CD4-positive, alpha-beta T cell treated with Interleukin-17A for 1 hour (primary cell): ENCODE measurements at places on chromosomes 7 and 10.

DNA sequence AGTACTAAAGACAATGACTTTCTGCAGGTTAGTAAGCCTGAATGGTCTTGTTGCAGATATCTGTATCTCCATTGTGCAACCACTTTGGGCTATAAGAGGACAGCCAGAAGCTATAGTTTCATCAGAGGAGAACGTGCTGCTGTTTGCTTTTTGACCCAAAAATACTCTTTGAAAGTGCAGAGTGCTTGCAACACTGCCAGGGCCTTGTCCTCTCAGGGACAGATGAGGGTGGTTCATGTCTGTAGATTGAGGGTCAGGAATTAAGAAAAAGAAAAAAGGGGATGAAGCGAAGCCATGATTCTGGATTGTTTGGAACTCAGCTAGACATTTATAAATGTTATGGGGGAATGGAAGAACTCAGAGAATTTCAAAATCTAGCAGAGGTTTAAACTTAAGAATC lies 212.5 kb downstream of the SEC23IP start:
- no peak for DNase-seq

DNA sequence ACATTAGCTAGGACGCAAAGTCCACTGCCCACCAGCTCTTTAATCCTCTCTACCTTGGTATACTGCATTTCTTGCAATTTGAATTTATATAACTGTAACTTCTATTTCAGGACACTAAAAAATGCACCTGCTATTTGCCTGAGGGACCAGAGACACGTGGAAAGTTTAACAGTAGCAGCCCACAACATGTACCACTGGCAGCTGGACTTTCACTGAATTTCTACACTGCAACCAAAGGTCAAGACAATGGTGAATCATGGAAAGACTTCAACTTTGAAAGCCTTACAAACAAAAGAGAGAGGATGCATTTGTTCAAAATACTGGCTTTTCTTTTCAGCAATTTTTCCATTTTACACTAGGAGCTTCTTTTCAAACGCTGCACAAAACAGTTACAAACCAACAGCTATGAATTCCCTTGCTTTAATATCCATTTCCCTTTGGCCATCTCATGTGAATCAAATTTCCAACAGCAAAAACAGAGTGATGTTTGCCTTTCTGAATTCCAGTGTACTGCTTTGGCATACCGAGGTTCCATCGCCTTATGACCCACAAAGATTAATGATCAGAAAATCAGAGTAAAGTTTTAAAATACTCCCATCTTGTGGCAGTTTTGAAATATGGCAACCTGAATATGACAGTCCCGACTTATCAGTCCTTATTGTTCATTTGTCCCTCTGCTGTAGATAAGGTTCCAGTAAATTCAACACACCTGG lies 29.9 kb upstream of the HNRNPH3 start:
- DNase-seq: peak; percentile 43

DNA sequence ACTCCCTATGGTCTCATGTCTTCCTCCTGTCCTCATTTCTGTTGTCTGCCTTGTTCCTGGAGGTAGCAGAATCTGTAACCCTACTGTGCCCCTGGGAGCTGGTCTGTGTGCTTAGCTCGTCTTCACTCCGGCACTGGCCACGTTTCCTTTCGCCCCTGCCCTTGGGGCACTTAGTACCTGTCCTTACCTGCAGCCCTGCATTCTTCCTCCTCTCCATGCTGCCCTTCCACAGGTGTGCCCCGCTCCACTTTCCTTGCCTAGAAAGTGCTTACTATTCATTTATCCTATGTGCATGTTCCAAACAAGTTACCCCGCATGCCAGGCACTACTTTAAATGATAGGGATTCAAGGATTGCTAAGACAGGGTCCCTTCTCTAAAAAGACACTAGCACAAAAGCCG lies 199.9 kb upstream of the ZMIZ1 start:
- DNase-seq: no peak

GRCh38 chr10:47282005-47282656 lies 17.9 kb upstream of the GDF10 start:
- no peak for DNase-seq

DNA sequence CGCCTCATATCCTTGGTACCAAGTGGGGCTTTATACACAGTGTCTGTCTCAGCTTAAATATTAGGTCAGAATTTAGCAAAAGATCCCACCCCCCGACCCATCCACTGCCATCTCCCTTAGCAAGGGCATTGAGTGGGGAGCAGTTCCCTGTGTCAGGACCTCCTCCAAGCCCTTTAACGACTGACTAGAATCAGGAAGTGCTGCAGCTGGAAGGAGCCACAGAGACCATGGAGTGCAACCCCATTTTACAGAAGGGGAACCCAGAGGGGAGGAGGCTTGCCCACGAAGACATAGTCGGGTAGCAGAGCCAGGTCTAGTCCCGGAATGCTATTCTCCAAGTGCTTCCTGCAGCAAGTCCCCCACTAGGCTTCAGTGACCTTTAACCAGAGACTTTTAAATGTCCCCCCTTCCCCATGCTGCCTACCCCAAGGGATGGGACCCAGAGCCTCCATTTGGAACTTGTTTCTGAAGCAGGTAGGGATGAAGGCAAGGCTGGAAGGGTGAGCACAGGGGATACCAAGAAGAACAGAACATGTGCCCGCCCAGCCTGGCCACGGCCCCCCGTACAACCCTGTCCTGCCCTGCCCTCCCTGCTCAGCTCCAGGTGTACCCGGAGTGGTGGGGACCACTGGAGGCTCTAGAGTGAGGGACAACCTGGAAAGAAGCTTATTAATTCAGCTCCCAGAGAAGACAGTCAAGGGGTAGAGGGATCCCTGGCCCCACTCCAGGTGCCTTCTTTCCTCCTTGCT lies 41.3 kb downstream of the C10orf105 start:
- no peak for DNase-seq

DNA sequence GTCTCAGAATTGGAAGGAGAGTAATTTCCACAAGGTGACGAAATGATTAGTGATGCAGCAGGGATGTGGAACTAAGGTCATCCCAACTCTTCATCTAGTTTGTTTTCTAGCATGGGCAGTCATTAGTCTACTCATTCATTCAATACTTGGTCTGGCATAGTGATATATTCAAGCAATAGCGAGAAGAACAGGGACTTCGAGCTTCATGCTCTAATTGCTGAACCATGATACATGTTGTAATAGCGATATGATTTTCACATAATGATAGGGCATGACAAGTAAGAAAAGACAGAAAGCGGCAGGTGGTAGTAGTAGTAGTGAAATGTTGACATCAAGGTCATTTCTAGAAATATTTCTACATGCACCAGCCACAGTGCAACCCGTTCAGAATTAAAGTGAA lies 652.1 kb downstream of the PHTF2 start:
- no peak for DNase-seq

DNA sequence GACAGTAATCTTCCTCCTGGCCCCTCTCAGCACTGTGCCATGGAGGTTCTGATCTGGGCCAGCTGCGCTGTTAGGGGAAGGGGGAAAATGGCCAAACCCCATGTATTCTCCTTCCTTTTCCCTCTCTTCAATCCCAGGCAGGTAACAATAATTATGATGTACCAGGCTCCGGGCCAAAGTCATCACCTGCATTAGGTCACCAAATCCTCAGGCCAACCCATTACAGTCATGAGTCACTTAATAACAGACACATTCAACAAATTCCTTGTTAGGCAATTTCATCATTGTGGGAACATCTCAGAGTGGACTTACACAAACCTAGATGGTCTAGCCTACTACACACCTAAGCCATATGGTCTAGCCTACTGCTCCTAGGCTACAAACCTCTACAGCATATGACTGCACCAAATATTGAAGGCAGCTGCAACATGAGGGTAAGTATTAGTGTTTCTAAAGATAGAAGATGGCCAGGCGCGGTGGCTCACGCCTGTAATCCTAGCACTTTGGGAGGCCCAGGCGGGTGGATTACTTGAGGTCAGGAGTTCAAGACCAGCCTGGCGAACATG lies 2.2 kb upstream of the HSPB1 start:
- no peak for DNase-seq

DNA sequence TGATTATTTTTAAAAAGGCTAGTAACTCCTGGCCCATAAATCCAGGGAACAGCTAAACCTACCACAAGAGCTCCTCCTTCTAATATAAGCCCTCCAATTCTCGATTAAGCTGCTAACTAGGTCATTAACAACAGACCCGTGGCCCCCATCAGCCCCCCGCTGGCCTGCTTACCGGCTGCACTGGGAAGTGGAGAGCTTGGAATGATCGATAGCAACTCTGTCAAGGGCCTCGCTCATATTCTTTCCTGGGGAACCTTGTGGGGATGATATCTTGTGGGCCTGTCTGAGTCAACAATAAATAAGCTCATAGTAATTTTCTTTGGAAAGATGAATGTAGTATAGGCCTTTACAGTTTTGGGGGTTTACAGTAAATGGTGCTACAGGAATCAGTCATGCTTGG lies 353.5 kb downstream of the TCERG1L start:
- no peak for DNase-seq

DNA sequence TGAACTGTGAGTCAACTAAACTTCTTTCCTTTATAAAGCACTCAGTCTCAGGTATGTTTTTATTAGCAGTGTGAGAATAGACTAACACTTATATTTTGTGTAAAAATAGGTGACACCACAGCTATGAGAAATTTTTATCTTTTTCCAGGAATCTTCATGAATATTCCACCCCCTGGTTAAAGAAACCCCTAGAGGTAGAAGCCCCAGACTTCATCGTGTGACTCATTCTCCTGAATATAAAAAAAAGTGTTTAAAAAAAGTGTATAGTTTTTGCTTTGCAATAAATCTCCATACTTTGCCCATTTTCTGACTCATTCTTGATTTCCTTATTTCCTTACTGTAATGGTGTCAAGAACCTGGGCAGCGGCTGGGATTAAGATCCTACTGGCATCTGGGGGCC lies 667.6 kb upstream of the CELF2 start:
- no peak for DNase-seq

- DNase-seq: peak; percentile 24
Observed at GRCh38 chr10:61765176-61766087, 102.7 kb downstream of the CABCOCO1 start.

DNA sequence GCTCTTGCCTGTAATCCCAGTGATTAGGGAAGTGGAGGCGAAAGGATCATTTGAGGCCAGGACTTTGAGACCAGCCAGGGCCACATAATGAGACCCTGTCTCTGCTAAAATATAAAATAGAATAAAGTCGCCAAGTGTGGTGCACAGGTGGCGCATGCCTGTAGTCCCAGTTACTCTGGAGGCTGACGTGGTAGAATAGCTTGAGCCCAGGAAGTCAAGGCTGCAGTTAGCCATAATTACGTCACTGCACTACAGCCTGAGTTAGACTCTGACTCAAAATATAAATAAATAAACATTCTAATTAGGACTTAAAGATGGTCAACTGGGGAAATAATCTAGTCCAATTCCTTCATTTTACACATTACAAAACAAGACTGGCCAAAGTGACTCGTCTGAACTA lies 768 bp downstream of the CHCHD2 start:
- peak; percentile 59 for DNase-seq

DNA sequence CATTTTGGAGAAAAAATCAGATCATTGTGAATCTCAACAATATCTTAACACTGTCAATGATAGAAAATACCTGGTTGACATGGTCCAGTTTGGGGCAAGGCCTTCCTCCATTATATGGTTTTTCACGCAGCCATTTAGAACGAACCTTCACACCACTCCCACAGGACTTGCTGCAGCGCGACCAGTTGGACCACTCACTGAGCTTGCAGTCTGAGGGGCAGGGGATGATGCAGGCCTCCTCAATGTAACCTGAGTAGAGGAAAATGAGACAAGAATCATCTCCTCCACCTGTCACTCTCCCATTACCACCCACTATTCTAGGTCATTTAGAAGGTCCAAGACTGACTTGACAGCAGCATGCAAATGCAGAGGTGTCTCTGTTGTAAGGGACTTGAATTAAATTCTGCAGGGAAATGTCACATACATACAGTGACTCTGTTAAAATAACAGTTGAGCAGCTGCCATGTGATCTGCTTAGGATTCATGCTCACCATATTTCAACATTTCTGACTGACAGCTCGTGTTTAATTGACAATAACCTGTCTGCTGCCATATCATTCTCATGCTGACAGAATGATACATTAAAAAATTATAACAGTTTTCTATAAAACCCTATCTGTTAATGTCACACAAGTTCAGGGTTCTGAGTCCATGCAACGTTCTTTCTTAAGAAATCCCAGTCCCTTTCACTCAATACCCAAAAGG lies 403.0 kb downstream of the THSD7A start:
- DNase-seq: no peak

GRCh38 chr10:26446258-26446657 lies 8.1 kb downstream of the APBB1IP start:
- DNase-seq: peak; percentile 30

DNA sequence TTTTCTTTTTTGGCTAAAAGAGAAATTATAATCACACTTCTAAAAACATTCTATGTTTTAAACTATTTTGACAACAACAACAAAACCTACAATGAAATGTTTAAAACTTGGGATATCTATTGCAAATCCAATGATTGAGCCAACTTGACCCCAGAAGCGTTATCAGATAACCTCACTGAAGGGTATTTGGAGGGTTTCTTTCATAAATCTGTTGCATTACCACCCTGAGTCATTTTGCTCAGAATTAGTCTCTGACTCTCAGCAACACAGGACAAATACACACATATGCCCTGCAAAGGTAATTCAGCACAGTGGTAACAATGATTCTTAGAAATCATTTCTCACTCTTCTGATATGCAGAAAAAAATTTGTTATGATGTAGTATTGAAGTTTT lies 2.3 kb upstream of the COL1A2 start:
- no peak for DNase-seq

GRCh38 chr10:103278862-103279298 lies 1.9 kb downstream of the INA start:
- peak; percentile 14 for DNase-seq

- no peak for DNase-seq
Observed at GRCh38 chr7:13047061-13047460, 359.6 kb downstream of the ARL4A start.

DNA sequence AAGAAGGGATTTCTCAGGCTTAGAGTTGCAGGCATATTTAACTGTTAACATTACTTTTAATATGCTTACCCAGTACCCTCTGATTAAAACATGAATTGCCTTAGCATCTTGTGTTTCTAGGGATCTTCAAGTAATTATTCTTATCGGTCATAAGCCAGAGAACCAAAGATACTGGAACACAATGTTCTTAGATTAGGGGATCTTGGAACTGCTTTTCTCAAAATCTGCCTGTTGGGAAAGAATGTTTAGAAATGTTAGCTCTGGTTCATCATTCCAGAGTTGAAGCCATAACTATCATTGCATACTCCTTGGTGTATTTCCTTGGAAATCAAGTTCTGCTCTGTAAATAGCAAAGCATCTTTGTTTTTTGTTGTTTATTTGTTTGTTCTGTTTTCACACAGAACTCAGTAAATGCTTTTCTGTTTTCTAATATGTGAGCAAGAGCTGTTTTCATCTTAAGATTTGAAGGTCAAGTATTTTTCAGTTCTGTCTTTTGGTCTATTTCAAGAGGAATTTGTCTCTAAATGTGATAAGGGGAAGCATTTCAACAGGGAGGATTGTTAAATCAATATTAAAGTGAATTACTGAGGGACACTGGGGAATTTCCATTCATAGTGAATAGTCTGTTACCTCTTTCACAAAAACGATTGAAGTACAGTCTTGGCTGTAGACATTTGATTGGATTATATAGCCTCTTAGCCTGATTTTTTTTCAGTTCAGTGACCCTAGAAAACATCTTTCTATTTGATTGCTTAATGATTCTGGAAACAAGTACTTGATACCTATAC lies 103.2 kb upstream of the CYP26C1 start:
- no peak for DNase-seq

- no peak for DNase-seq
Observed at GRCh38 chr10:77374189-77374656, 263.4 kb downstream of the KCNMA1 start.

- no peak for DNase-seq
Observed at GRCh38 chr10:111539246-111539645, 462.4 kb downstream of the ADRA2A start.

GRCh38 chr10:105963334-105963884 lies 1201.1 kb downstream of the SORCS1 start:
- no peak for DNase-seq
